Renal cortex interstitium (tissue), 15 donors: ENCODE measurements at places on chromosomes 13 and 19.

- DNase-seq: no peak
Observed at GRCh38 chr19:14476673-14477401, 1.7 kb upstream of the PTGER1 start.

- no peak for DNase-seq
Observed at GRCh38 chr13:113774177-113775107, 15.4 kb downstream of the TMEM255B start.

- DNase-seq: no peak
Observed at GRCh38 chr13:65472336-65472735, 1757.8 kb downstream of the PCDH9 start.

GRCh38 chr19:19860756-19861390 lies 4.8 kb upstream of the ZNF253 start:
- DNase-seq: peak; percentile 89

DNA sequence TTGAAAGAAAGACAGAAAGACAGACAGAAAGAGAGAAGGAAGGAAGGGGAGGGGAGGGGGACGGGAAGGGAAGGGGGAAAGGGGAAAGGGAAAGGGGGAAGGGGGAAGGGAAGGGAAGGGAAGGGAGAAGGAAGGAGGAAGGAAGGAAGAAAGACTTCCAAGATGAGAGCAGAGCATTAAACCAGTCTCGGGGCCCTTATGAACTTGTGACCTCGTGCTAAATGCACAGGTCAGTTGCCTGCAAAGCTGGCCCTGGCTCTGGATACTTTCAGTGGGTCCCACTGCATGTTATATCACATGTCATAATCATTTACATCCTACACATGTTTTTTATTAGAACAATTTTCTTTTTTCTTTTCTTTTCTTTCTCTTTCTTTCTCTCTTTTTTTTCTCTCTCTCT lies 24.2 kb upstream of the ABCC4 start:
- no peak for DNase-seq

GRCh38 chr13:71864094-71864985 lies 2.7 kb downstream of the DACH1 start:
- DNase-seq: no peak

- DNase-seq: no peak
Observed at GRCh38 chr13:102169471-102170015, 232.3 kb downstream of the FGF14 start.

- DNase-seq: peak; percentile 76
Observed at GRCh38 chr19:33683881-33684537, 62.3 kb downstream of the CHST8 start.

DNA sequence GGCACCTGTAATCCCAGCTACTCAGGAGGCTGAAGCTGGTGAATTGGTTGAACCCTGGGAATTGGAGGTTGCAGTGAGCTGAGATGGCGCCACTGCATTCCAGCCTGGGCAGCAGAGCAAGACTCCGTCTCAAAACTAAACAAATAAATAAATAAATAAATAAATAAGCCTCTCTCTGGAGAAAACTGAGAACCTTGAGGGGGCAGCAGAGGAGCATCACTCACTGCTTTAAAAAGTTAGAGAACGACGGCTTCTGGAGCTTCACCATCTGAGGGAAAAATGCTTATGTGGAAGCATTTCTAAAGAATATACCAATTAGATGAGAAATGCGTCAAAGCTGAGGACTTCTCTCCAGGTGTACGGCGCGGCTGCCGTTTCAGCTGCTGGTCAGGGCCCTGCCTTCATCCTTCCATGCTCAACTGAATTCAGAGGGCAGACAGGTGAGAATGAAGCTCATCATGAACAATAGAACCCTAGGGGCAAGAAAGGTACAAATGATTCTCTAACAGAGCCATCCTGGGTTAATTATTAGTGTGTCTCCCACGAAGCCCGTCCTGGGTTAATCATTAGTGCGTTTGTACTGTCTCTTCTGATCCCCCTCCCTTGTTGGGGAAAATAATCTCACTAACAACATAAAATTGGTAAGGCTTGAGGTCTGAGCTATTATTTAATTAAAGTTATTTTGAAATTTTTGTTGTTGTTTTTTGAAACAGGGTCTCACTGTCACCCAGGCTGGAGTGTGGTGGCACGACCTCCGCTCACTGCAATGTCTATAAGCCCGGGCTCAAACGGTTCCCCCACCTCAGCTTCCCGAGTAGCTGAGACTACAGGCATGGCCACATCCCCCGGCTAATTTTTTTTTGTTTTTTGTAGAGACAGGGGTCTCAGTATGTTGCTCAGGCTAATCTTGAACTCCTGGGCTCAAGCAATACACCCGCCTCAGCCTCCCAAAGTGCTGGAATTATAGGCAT lies 80.1 kb downstream of the IPO5 start:
- peak; percentile 79 for DNase-seq

DNA sequence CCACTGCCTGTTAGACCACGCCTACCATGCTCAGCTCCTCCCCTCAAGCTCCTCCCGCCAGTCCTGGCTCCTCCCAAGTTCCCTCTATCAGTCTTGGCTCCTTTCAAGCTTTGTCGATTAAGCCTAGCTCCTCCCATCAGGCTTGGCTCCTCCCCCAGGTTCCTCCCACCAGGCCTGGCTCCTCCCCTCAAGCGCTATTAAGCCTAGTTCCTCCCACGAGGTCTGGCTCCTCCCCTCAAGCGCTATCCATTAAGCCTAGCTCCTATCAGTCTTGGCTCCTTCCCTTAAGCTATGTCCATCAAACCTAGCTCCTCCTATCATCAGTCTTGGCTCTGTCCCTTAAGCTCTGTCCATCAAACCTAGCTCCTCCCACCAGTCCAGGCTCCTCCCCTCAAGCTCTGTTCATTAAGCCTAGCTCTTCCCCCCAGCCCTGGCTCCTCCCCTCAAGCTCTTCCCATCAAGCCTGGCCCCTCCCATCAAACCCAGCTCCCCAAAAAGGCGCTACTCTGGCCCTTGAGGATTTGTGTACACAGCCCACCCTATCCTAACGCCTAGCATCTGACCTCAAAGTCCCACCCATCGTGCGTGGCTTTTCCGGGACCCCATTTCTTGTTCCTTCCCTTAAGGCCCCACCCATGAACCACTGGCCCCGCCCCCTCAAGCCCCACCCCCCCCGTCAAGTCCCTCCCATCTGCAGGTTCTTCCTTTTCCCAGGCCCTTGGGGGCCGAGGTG lies 10.0 kb downstream of the CAMSAP3 start:
- DNase-seq: no peak

GRCh38 chr19:48330012-48330681 lies 4.8 kb downstream of the EMP3 start:
- DNase-seq: peak; percentile 79

DNA sequence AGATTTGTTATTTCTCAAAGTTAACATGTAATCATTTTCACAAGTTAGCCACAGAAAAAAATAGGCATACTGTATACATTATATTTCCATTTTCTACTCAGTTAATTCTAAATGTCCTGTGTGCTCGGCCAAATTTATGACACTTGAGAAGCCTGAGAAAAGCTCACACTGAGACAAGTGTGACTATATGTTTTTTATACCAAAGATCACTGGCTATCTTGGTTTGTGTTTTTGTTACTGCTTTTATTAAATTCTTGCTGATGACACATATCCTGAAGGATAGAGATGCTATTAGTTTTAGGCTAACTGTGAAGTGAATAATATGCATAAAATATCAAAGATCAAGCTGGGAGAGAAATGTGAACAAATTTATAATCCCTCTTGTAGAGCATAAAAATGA lies 49.3 kb upstream of the IL17D start:
- no peak for DNase-seq

DNA sequence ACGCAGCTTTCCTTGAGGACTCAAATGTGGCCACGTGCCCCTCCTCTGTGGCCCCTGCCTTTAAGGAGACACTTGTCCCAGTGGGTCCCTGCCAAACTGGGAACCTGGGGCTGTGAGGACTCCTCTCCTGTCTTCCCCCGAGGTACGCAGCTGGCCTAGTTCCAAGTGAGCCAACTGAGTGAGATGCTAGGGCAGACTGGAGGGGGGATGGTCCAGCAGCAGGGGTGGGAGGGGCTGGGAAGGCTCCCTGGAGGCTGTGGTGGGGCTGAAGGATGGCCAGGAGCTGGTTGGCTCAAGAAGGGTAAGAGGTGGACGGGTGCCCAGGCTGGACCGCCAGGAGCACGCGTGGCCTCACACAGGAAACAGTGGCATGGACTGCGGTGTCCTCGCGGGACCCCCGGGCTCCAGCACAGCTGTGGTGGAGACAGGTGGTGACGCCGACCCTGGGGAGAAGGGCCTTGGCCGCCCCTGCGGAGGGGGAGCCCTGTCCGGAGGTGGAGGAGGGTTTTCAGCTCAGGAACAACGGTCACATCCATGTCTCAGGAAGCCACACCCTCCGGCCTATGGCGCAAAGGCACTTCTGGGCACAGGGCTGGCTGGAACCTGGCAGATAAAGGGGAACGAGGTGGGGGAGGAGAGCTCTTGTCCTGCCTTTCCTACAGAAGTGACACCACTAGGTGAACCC lies 45.8 kb downstream of the MLLT1 start:
- no peak for DNase-seq

GRCh38 chr19:29260477-29261317 lies 47.7 kb upstream of the UQCRFS1 start:
- no peak for DNase-seq

DNA sequence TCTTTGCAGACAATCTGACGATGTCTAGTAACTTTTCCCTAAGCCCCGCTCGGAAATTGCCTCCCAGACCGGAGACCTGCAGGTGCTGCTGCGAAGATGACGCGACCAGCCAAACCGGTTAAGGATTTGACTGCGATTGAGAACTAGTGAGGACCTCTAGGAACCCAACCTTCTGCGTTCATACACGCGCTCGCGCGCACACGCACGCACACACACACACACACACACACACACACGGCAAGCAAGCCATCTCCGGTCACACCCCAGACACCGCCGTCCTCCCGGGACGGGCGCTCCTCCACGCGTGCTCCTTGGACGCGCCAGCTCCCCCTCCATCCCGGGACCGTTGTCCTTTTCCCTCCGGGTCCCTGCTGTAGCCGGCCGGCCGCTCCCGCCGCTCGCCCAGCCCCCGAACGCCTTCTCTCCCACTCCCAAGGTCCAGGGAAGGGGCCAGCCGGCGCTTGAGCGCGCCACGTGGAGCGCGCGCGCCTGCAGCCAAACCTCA lies 1.2 kb downstream of the TBC1D4 start:
- peak; percentile 65 for DNase-seq

GRCh38 chr13:100439247-100439970 lies 149.2 kb downstream of the GGACT start:
- DNase-seq: no peak

DNA sequence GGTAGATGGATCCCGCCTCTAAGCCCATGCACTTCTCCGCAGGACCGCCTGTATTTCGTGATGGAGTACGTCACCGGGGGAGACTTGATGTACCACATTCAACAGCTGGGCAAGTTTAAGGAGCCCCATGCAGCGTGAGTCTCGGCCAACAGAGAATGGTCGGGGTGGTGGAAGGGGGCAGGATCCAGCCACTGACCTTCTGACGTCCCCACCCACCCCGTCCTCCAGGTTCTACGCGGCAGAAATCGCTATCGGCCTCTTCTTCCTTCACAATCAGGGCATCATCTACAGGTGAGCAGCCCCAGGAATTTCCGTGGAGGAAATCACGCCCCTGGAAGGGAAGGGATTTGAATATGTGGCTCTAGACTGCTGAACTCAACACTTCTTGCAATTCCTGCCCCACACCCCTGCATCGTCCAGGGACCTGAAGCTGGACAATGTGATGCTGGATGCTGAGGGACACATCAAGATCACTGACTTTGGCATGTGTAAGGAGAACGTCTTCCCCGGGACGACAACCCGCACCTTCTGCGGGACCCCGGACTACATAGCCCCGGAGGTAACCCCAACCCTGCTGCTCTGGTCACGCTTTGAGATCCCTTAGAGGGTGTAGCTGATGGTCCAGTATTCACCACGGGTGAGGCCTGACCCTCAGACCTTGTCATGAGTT lies 8.8 kb upstream of the CACNG7 start:
- no peak for DNase-seq

DNA sequence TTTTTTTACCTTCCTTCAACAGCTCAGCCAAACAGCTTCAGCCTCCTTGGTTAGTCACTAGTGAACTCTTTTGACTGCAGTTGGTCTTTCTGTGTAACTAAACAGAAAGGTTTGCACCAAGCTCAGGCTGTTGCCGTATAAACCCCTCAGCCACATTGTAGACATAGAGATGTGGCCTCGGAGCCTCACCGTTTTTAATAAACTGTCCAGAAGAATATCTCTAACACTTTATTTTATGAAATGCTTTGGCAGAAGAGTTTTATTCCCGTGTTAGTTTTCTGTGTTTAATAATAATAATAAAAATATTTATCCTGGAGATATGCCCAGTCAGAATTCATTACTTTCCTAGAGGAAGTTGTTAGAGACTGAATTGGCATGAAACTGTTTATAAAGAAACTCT lies 171.7 kb upstream of the MAB21L1 start:
- no peak for DNase-seq

GRCh38 chr19:23547816-23548430 lies 139.1 kb downstream of the ZNF675 start:
- DNase-seq: no peak

DNA sequence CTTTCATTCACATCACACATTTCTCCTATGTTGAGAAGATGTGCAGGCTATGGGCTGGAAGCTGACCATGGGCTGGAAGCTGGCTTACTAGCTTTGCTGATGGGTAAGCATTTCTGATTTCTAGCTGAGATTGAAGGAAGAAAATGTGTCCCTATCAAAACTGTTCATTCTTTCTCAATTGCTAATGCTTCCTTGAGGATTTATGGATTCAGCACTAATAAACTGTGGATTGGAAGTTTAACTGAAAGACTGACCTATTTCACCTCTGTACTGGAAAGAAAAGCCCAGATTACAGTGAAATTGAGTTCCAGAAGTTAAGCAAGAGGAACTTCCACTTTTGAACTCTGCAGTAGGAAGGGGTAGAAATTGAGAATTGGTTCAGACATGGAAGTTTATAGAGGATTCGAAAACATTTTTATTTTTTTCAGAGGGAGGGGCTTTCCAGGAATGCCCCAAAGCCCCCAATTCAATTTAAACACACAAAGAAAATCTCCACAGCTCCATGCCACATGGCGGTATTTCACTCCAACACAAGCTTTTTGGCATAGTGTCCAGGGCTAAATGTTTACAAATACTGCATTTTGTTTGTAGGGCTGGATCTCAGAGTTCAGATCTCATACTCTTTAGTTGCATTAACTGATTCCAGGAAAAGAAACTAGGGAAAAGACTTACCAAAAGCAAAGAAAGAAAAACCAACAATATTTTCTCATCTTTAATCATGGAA lies 61.2 kb upstream of the ARGLU1 start:
- DNase-seq: no peak

DNA sequence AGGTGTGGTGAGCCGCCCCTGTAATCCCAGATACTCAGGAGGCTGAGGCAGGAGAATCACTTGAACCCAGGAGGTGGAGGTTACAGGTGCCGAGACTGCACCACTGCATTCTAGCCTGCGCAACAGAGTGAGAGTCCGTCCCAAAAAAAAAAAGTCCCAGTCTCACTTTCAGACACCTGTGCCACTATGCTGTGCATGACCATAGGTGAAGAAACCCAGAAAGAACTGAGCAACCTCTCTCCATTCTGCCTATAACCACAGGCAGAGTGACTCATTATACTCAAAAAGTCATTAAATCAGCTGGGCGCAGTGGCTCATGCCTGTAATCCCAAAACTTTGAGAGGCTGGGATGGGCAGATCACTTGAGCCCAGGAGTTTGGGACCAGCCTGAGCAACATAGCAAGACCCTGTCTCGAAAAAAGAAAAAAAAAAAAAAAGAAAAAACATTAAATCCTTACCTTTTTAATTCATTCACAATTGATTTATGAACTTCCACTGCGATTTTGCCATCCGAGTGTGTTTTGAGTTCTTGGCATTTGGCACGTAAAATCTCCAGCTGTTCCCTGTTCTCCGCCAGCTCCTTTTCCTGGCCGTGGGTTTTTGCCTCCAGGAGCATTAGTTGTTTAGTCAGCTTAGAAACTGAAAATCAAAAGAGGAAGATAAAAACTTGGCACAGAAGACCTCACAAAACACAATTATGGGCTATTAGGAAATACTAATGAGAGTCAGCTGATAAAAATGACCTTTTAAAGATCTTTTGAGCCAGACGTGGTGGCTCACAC lies 45.5 kb upstream of the SLC7A9 start:
- DNase-seq: no peak
